ENCODE measurements at places on chromosomes 6 and 20.

DNA sequence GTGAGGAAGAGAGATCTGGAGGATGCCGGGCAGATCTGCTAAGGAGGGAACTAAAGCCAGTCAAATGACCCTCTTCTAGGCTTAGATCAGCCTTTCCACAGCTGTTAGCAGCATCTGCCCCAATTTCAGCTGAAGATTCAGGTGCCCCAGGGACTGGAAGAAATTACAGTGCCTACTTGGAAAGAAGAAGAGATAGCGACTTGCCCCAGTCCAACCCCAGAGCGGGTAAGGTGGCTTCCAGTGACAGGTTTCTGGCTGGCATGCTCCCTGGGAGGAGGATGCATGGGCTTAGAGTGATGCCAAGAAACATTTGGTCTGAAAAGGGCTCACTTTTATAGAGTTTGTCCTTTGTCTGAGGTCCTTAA is 620 bp downstream of the TJAP1 start:
- no peak for DNase-seq

DNA sequence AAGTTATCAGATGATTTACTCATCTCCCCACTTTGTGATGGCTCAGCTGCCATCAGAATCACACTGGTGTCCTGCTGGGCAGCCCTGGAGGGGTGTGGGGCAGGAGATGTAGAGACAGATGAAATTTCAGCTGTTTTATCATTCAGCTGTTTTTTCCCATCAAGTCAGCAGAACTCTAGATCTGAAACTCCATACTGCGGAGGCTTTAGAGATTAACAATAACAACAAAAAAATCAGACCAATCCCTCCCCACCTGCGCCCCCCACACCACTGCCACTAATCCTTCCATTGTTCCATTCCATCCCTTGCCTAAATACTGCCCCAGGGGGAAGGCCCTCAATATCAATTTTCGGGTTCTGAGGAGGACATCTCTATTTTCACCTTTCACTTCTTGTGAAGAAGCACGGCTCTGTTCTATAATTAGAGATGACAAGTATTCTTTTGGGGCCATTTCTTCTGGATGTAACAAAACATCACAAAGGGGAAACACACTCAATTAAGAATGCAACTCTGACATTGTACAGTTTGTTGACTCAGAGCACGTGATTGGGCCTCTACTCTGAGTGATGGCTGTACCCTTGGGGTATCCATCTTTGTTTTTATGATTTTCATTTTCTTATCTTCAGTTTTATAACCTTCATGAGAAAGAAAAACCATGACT is 396.3 kb downstream of the ZFAND3 start:
- no peak for DNase-seq

GRCh38 chr6:119337252-119337651 is 12.3 kb downstream of the MAN1A1 start:
- no peak for DNase-seq

- DNase-seq: no peak
Observed at GRCh38 chr6:129637340-129638054, 72.5 kb downstream of the ARHGAP18 start.

DNA sequence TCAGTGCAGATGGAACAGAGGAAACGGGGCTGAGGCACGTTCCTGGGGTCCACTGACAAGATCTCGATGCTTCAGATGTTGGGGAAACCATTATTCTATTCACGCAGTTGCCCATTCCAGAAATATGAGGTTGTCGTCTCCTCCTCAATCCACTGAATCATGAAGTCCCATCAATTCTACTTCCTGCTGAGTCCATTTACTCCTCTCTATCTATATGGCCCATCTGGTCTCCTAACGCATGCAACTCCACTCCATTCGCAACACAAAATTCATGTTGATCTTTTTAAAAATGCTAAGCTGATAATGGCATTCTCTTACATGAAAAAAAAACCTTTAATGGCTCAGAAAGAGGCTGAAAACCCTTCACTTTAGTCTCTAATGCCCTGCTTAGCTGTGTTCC is 37.5 kb downstream of the MAP3K5 start:
- DNase-seq: no peak

GRCh38 chr6:168735268-168735949 is 294.4 kb downstream of the SMOC2 start:
- no peak for DNase-seq

DNA sequence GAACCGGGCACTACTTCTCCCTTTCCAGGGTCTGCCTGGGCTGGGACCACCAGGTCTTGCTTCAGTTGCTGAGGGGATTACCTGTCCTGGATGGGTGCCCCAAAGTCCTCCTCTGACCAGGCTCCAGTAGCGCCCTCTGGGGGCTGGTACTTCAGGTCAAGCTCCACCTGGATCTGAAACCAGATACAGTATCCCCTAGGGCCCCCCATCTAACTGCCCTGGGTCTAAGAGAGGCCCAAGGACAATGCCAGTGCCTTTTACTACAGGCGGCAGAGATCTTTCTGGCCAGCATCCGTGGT is 11.2 kb upstream of the SPAG4 start:
- no peak for DNase-seq

DNA sequence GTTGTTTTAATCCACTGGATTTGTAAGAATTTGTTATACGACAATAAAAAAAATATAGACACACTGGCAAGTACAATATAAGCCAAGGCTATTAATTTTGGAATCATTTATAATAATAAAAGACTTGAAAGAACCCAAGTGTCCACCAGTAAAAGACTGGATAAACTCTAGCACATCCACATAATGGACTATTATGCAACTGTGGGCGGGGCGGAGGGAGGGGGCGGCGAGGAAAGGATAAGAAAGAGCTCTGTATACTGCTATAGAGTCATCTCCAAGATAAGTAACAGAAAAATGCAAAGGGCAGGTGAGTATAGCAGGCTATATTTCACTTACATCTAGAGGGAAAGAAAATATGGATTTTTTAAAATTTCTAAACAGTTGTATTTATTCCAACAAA is 123.3 kb downstream of the TBC1D32 start:
- DNase-seq: no peak

- DNase-seq: peak; percentile 55
Observed at GRCh38 chr20:40262219-40262618, 426.8 kb downstream of the MAFB start.

- DNase-seq: no peak
Observed at GRCh38 chr6:31651602-31652191, 764 bp downstream of the BAG6 start.

- DNase-seq: no peak
Observed at GRCh38 chr6:89536231-89536630, 102.3 kb downstream of the LYRM2 start.

DNA sequence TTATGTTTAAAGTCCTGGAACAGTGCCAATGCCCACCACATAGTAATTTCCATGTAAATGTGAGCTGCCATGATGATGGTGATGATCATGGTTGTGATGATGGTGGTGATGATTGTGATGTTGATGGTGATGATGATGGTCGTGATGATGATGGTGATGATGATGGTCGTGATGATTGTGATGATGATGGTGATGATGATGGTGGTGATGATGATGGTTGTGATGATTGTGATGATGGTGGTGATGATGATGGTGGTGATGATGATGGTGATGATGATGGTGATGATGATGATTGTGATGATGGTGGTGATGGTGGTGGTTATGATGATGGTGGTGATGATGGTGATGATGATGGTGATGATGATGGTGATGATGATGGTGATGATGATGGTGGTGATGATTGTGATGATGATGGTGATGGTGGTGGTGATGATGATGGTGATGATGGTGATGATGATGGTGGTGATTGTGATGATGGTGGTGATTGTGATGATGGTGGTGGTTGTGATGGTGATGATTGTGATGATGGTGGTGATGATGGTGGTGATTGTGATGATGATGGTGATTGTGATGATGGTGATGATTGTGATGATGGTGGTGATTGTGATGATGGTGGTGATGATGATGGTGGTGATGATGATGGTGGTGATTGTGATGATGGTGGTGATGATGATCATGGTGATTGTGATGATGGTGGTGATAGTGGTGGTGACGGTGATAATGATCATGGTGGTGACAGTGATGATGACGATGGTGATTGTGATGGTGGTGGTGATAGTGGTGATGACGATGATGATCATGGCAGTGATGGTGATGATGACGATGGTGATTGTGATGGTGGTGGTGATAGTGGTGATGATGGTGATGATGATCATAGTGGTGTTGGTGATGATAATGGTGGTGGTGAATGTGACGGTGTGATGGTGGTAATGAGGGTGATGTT is 82.3 kb downstream of the PHACTR3 start:
- DNase-seq: no peak

DNA sequence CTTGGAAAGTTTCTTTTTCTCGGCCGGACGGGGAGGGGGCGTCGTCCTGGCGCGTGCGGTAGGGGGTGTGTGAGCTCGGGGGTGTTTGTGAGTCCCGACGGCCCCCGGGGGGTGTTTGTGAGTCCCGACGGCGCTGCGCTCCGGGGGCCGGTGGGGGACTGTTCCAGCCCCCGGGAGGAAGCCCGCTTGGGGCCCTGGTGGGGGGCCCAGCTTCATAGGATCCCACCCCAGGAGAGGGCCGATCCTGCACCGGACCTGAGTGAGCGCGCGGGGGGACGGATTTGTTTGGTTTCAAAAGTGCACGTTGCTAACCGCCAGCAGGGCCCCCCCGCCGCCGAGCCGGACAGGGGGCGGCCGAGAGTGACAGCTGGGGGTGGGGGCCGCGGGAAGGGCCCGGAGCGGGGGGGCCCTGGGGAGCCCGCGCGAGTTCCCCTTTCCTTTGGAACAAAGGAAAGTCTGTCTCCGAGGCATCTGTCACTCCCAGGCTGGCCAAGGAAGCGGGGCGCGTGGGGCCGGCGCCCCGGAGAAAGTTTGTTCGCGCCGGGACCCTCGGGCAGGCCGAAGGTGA is 485 bp downstream of the TGIF2 start:
- DNase-seq: no peak

DNA sequence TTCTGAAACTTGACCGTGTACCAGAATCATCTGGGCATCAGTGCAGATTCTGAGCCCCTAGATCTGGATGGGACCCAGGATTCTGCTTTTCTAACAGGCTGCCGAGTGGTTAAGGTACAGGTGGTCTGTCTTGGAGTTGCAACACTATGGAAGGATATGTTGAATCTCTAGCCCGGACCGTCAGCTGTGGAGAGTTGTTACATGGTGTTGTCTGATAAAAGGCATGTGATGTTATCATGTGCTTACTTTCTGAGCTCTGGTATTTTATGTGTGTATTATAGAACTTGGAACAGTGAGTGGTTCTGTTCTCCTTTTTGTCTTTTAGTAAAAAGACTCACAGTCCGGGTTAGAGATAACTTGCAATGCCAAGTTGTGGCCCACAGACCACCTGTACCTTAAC is 123.0 kb downstream of the JARID2 start:
- no peak for DNase-seq

DNA sequence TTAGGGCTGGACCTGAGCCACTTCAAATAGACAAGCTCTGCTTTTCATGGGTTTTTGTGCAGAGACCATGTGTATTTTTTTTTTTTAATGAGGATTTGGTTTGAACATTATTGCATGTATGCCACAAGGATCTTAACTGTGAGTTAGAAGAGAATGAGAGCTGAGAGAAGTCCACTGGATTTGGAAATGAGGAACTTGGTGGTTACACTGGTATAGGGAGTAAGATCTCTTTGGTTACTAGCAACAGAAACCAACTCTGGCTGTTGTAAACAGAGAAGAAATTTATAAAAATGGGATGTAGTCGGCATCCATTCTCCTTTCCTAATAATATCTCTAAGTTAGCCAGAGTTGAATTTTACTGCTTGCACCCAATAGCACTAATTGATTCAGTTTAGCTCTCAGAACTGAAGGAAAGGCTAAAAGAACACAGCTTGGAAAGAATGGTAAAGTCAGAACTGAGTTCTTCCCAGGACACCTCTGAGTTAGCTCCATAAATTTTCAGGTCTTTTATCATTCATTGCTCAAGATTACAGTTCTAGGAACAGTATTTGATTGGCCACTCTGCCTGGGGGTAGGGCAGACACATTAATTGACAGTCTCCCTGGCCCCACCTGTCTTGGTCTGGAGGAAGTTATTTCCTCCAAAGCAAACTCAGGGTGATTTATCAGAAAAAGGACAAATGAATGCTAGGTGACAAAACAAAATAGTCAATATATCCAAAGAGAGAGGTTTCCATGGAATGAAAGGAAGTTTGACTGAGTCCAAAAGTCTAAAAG is 3.9 kb upstream of the WFDC2 start:
- DNase-seq: no peak

DNA sequence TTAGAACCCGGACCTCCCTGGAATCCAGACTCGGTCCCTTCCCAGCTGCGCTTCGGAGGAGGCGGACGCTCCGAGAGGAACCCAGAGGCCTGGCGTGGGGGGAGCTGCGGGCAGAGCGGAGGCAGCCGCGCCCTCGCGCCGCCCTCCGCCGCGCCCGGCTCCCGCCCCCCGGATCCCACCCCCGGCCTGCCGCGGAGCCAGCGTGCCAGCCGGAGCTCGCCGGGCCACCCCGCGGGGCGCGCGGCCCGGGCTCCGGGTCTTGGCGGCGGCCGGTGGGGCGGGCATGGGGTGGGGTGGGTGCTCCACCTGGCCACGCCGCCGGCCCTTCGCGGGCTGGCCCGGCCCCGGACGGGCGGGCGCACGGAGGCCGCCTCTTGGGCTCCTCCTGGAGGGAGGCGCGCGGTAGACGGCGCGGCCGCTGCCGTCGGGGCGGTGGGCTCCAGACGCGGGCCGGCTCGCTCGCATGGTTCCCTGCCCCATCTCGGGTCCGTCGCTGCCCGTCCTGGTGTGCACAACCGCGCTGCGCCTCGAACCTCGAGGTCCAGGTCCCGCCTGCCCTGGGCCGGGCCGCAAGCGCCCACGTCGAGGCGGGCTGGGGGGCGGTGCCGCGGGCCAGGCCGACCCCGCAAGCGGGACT is 592 bp upstream of the CDYL start:
- peak; percentile 28 for DNase-seq

GRCh38 chr20:34794006-34794585 is 31.4 kb downstream of the NCOA6 start:
- no peak for DNase-seq

GRCh38 chr6:31580807-31581433 is 1.3 kb downstream of the LTB start:
- peak; percentile 67 for DNase-seq

GRCh38 chr6:160733050-160733646 is 31.1 kb downstream of the PLG start:
- DNase-seq: peak; percentile 25

GRCh38 chr20:64036346-64037198 is 590 bp downstream of the C20orf204 start:
- no peak for DNase-seq

DNA sequence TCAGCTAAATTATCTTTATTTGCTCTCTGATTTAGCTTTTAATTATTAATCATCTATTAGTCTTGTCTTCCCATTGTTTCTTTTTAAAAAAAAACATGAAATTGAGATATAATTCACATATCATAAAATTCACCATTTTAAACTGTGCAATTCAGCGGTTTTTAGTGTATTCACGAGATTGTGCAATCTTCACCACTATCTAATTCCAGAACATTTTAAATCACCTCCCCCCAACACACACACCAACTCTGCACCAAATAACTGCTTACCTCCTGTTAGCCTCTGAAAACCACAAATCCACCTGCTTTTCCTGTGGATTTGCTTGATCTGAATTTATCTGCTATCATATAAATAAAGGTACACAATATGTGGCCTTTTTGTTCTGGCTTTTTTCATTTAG is 8.8 kb upstream of the ABRACL start:
- DNase-seq: peak; percentile 27
